ENCODE measurements at places on chromosomes 1 and 21. TPM values are rescaled to one million over a fixed set of nuclear protein-coding genes. Genes with fewer than 3 reads are reported as not detected.

Gene TMED5
- total RNA-seq: 32.9 TPM

Gene SLC6A17
- 0.46 TPM for total RNA-seq

Gene AMY1A
- total RNA-seq: not detected

Gene SFN
- 3.8 TPM for total RNA-seq

Gene TNFRSF8
- 3.2 TPM for total RNA-seq

Gene PTPRC
- not detected for total RNA-seq

Gene OR2T2
- not detected for total RNA-seq

Gene SPATA45
- 0.68 TPM for total RNA-seq

Gene LRRIQ3
- 0.26 TPM for total RNA-seq

Gene B3GALNT2
- 30.9 TPM for total RNA-seq

Gene ENTREP3
- total RNA-seq: 41.0 TPM

Gene RPE65
- total RNA-seq: not detected

Gene NTRK1
- total RNA-seq: 0.24 TPM

Gene TPTE
- not detected for total RNA-seq

Gene KCNQ4
- 1.4 TPM for total RNA-seq

Gene TMEM81
- total RNA-seq: 2.8 TPM

Gene LCE2B
- total RNA-seq: not detected

Gene CFHR3
- 1.4 TPM for total RNA-seq

Gene CLIC6
- 0.90 TPM for total RNA-seq

Gene TIE1
- total RNA-seq: 1.2 TPM

Gene ADCY10
- not detected for total RNA-seq

Gene C1orf210
- total RNA-seq: 5.9 TPM

Gene GPR52
- total RNA-seq: 0.33 TPM

Gene LYPLAL1
- 25.1 TPM for total RNA-seq

Gene HAPLN2
- 0.46 TPM for total RNA-seq

Gene MAP3K7CL
- total RNA-seq: not detected

Gene AMPD1
- total RNA-seq: not detected

Gene CDC42
- total RNA-seq: 197 TPM

Gene FCGR2B
- not detected for total RNA-seq

Gene SH2D1B
- not detected for total RNA-seq

Gene FCRL2
- total RNA-seq: not detected

Gene HMGCS2
- not detected for total RNA-seq

Gene ASTN1
- total RNA-seq: 0.94 TPM

Gene HTR6
- total RNA-seq: 0.29 TPM

Gene HRNR
- total RNA-seq: not detected

Gene OR2M3
- total RNA-seq: not detected

Gene LCE3E
- not detected for total RNA-seq

Gene CD48
- not detected for total RNA-seq

Gene TMEM269
- 0.44 TPM for total RNA-seq

Gene DNM3
- total RNA-seq: 3.3 TPM

Gene LAMB3
- total RNA-seq: 0.26 TPM

Gene USP33
- total RNA-seq: 51.5 TPM

Gene CD1B
- not detected for total RNA-seq

Gene DYNLT5
- 0.86 TPM for total RNA-seq

Gene HNRNPCL2
- not detected for total RNA-seq

Gene MARK1
- total RNA-seq: 17.5 TPM

Gene SAMSN1
- 4.6 TPM for total RNA-seq

Gene ESPN
- total RNA-seq: 59.3 TPM

Gene ARHGEF10L
- total RNA-seq: 20.2 TPM

Gene FCGR1A
- total RNA-seq: not detected

Gene FCRL1
- total RNA-seq: not detected

Measured in H9 (cell line).